ENCODE measurements at places on chromosomes 6 and 20.

DNA sequence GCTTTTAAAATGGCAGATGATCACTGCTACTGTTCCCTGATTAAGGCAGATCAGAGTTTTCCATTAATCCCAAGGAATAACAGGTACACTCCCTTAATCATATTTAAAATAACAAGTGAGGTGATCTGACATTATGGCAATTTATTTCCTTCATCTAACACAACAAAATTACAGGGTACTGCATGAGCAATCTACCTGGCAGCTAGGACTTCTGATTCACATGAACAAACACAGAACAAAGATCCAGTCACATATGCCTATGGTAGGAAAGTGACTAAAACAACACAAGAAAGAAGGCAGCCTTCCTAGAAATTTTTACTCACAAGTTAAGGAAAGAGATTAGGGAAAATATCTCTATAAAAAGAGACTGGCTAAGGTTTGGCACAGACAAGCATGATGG, 33.2 kb downstream of the MAP7 start:
- no peak for DNase-seq

DNA sequence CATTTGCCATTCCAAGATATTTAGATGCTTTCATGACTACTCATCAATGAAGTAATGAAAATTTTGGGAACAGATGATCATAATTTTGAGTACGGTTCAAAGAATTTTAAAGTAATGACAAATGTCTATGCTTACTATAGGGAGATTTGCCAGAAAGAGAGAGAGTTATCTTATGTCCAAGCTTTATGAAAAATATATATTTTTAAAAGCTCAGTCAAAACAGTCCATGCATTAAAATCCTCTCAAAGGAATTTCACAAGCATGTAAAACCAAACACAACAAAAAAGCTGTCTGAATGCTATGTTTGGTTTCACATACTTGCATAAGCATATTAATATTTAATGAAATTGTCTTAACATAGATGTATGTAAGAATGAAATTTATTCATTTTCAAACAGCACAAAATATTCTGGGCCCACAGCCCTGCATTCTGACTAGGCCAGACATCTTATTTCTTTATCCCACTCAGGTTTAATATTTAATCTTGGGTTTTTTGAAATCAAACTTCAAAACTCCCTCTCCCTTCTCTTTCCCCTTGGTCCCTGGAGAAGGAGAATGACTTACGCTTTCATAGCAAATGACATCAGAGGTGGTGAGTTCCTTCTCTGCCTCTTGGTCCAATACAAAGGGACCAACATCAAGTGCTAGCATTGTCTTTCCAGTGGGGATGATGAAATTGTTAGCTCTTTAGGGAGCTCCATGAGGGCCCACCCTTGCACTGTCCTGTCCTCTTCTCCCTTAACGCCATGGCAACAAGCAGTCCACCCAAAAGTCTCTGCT, 94.2 kb downstream of the ADAT2 start:
- DNase-seq: no peak

GRCh38 chr6:16705081-16705993, 55.9 kb downstream of the ATXN1 start:
- no peak for DNase-seq

- DNase-seq: no peak
Measured at GRCh38 chr6:110662490-110663211, 152.6 kb downstream of the CDK19 start.

DNA sequence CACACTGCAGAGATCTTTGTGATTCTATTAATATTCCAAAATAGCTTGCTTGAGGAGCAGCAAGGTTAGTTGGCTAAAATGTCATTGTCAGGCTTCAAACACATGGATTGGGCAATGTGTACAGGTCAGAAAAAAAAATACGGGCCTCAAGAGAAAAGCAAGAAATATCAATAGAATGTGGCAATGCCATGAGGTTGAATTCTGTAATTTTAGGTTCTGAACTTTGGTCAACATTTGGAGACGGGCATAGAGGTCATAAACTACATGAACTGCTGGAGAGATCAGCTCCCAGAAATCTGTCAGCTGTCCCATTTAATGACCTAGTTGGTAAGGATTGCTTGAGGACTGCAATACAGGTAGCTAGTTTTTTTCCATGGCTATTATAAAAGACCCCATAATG, 445.8 kb downstream of the HTR1B start:
- DNase-seq: no peak

DNA sequence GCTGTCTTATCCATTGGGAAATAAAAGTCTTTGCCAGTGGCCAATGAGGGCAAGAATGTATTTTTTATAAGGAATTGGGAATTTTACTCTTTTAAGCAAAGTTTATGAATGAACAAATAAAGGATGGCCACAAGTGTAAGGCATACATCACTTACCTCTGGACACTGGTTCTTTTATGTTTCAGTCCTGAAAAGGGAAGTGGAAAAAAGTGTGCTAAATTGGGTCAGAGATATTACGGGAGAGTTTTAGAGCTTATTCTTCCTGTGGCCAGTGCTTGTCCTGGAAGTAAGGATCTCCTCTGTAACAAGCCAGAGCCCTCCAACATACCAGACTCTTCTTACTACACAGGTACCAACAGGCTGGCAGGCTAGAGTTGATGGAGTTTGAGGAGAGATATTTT, 22.5 kb upstream of the RIPK1 start:
- no peak for DNase-seq

DNA sequence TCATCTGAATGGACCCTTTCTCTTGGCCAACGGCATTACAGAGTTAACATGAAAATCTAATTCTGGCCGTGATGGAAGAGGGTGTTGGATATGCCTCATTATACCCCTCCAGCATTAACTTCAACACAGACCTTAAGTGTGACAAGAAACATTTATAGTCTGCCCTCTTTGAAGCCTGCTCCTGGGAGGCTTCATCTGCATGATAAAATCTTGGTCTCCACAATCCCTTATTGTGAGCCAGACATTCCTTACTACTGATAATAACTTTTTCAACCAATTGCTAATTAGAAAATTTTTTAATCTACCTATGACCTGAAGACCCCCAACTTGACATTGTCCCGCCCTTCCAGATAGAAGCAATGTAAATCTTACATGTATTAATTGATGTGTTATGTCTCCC, 9.3 kb upstream of the HBS1L start:
- no peak for DNase-seq

DNA sequence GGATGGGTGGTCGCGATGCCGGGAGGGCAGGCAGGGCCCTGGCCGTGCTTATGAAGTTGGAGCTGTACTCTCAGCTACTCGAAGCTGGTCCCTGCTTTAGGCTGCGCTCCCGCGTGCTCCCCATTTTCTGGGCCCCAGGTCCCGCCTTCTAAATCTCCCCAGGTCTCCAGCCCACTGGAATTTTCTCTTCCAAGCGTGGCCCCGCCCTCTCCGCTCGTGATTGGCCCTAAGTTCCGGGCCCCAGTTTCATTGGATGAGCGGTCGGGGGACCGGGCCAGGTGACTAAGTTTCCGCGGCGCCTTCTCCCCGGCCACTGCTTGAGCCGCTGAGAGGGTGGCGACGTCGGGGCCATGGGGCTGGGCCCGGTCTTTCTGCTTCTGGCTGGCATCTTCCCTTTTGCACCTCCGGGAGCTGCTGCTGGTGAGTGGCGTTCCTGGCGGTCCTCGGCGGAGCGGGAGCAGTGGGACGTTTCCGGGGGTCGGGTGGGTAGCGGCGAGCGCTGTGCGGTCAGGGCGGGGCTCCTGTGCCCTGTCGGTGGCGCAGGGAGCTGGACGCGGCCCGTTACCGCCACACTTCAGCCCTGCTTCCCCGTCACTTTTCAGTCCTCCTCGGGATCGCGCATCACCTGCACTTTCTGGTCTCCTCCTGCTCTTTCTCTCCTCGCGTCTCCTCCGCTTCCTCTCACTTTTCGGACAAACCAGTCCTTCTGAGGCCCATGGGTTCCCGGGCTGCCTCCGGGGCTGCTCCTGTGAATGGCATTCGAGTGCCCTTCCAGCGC, at the start of gene MICA:
MICA (plus strand) TSS at position 313 of the 778 bp plus-strand sequence; CDS start at position 351, 38 bp downstream.
- DNase-seq: peak; percentile 74

DNA sequence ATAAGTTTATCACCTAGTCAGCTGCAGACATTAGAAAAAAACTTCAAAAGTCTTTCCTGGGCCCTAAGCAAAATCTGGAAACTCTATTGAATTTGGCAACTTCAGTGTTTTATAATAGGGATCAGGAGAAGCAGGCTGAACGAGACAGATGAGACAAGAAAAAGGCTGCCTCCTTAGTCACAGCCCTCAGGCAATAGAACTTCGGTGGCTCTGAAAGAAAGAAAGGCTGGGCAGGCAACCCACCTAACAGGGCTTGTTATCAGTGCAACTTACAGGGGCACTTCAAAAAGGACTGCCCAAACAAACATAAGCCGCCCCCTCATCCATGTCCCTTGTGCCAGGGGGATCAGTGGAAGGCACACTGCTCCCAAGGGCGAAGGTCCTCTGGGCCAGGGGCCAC, 657.9 kb upstream of the HS3ST5 start:
- no peak for DNase-seq
